ENCODE measurements at places on chromosomes 5 and 9.

DNA sequence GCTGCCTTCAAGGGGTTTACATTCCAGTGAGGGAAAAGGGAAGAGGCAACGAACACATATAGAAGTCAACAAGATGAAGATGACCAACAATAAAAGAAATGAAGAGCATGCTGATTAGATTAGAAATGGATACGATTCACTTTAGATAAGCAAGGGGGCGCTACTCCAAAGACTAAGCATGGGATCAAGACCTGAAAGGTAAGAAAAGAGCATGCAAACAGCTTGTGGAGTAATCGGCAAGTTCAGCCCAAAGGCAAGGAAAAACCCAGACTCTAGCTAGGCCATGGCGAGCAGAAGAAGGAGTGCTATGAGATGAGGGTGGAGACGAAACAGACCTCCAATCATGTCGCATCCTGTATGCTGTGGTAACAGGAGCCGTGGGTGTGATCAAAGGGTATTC is 124.4 kb downstream of the FANCC start:
- DNase-seq: no peak

GRCh38 chr5:112289465-112289864 is 129.6 kb downstream of the EPB41L4A start:
- no peak for DNase-seq

DNA sequence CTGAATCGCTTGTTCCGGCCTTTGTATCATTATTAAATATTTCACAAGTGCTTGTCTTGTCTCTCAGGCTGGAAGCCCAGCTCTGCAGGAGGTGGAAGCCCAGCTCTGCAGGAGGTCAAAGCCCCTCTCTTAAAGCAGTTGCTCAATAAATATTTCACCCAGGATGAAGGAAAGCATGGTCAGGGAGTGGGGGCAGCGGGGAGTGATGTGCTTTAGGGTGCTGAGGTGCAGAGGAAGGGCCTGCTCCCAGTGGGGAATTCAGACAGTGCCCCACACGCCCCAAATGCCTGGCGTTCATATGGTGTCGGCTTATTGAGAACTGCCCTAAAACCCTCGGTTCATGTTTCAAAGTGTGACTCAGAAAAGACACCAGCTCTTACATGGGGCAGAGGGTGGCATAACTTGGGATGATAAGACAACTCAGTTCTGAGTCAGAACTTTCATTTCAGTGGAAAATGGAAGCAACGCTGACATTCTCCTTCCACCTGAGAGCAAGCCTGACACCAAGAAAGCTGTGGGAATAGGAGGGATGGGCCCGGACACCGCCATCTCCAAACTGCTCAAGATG is 114.3 kb upstream of the DAP start:
- DNase-seq: peak; percentile 29

DNA sequence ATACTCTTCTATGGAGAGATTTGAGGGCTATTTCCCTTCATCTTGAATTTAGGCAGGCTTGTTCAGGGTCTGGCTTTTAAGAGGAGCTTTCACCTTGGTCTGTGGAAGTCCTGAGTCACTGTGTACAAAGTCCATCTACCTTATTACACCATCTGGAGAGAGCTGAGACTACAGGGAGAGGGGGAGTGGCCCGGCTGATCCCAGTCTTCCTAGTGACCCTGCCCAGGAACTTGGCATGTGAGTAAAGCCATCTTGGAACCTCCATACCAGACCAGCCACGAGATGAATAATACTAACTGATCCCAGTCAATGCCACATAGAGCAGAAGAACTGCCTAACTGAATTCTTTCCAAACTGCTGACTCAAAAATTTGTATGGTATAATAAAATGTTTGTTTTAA is 8.4 kb upstream of the IL6ST start:
- DNase-seq: peak; percentile 61

DNA sequence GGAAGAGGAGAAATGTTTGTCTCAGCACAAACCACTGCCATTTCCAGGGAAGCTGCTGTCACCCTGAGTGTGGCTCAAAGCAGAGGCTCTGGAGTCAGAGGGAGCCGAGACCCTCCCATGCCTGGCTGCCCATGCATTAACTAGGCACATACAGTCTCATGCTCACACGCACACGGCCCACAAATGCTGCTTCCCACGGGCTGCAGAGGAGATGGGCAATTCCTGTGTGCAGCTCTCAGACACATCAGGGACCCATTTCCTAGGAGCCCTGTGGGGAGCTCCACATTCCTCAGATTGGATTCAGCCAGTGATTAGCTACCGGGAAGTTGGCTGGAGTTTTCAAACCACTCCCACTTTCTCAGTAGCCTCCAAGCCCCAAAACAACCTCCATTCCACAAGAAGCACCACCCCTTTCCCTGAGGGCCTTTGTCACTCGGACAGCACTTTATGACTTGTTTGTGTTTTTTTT is 9.1 kb upstream of the PTGES start:
- DNase-seq: peak; percentile 74

DNA sequence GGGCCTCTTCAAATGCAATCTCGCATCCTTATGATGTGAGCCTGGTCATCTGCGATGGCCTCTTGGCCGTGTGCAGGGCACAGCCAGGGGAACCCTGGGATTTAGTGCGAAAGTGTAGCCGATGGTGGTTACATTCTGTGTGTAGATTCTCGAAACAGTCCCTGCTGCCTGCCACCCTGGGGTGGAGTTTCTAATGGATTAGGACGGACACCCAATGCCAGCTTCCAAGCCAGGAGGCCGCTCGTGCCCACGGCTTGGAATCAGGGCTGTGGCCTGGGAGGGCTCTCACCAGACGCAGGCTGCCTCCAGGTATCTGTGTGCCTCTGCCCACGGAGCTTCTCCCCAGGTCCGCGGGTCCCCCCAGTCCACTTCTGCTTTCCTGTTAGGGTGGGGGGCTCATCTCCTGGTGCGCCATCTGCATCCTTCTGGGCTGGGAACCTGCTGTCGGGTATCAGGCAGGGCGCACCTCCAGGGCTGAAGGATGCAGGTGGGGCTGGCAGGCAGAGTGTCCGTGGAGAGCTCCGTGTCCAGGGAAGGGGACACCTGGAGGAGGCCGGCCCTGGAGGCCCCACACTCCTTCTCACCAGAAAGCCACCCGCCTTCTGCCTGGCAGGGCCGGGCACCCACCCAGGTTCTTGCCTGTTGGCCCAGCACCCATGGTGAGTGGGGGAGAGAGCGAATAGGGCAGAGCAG is 3.4 kb upstream of the SLC12A7 start:
- DNase-seq: no peak

DNA sequence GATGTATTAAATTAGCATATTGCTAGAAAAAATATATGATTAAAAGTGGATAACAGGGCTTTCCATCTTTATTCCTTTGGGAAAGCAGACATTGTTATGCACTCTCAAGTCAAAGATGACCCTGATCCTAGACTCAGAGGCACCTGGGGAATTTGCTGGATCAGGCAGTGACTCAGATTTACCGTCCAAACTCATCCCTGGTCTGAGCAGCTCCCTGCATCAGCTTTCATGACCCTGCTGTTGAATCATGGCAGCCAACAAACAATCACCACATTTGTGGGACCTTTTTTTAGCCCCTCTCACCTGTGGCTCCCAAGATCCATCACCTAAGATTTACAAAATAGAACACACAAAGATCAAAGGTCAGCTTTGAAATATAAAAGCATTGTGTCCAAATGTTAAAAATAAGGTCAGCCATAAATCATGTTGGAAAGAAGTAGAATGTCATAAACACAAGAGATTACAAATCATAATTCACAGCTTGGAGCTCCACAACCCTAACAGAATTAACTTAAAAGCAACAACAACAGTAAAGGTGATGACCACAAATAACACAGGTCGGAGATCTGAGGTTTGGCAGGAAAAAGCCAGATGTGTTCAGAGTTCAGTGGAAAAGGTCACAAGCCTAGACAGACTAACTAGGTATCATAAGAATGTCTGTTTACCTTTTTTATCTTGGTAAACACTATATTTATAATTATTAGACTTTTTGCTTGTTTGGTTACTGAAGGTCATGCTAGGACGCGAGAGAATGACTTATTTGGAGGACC is 55.5 kb downstream of the ZFAND5 start:
- DNase-seq: no peak

- DNase-seq: no peak
Measured at GRCh38 chr5:152094060-152094459, 169.4 kb upstream of the GLRA1 start.

- DNase-seq: peak; percentile 29
Measured at GRCh38 chr5:100562821-100563220, 27.6 kb downstream of the FAM174A start.

GRCh38 chr9:71669284-71669995 is 98.9 kb downstream of the CEMIP2 start:
- DNase-seq: no peak

GRCh38 chr5:57082441-57083067 is 91.3 kb upstream of the GPBP1 start:
- DNase-seq: peak; percentile 4

- no peak for DNase-seq
Measured at GRCh38 chr5:57653636-57654290, 171.2 kb upstream of the ACTBL2 start.

GRCh38 chr9:114776683-114777399 is 29.0 kb downstream of the TNFSF15 start:
- DNase-seq: no peak

DNA sequence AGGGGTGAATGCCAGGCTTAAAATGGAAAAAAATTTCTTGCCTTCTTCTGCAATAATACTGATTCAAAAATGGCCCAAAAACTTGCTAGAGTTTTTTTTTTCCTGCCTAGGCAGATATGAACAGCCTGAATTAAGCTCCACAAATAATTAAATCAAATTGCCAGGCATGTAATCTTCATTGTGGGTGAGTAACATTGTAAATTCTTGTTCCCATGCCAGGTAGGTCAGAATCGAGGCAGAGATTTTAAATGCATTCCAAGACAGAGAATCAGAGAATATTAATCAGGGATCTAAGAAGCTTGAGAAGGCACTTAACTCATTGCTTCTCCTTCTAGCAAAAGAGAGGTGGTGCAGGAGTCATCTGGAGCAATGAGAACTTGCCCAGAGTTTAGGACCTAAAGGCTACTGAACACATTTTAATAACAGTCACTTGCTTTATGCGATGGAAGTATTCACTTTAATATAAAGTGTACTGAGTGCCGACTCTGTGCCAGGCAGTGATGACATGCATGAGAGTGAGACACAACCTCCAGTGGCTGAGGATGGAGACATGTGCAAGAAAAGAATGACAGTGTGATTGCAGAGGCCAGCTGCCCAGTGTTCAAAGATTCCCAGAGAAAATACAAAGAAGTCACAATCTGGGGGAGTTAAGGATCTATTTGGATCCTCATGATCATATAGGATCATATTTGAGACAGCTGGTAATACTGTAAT is 102.3 kb downstream of the APBA1 start:
- peak; percentile 85 for DNase-seq

DNA sequence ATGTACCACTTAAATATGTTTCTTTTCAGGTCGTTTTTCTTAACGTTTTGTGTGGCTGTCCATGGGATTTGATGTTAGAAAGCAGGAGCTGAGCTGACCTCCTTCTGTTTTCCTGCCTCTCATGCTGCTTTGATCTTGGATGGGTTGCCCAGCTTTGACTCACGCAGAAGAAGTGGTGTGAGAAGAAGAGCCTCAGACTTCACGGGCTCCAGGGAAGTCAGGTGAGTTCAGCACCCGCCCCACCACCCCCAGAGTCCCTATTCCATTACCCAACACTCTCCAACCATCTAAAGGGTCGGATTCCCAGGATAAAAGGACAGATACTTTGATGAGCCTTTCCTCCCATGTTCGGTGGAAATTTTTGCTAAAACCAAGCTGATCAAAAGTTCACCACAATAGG is 373.4 kb downstream of the IRX2 start:
- DNase-seq: no peak

DNA sequence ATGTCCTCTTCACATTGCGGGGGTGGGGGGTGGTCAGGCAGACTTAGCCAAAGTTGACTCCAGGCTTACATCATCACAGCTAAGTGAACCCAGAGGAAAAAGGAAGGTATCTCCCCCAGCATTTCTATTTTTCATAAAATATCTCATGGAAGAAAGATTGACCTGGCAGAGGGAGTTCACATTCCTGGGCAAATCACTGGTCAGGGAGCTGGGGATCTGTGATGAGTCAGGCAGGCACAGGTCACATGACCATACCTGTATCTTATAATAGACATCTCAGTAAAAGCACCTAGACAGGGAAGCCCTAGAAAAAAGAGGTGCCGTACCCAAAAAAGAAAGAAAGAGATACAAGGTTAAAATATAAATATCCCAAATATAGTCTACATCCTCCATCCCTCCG is 57.3 kb upstream of the WWC1 start:
- no peak for DNase-seq

GRCh38 chr5:130323804-130324454 is 419.7 kb downstream of the CHSY3 start:
- no peak for DNase-seq

DNA sequence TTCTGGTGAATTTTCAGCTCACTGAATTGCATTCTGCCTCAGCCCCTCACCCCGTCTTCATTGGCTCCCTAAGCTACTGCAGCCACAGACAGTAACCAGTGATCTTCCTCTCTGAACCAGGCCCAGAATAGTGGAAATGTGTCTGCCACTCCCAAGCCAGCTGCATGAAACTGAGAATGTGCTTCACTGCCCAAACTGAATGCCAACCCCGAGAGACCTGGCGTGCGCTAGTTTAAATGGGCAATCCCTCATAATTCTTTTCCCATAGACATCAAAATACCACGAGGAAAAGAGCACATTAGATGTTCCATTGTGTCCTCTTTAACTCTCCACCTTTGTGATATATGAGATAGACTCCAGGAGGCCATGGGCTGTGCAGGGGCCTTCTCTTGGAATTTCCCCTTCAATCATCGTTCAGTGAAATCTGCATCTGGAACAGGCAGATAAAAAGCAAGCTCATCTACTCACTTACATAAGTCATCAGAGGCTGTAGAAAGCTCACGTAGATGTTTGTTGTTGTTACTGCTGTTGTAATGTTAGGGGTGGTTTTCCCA is 320.2 kb downstream of the NFIB start:
- DNase-seq: no peak

- no peak for DNase-seq
Measured at GRCh38 chr9:121303456-121304451, 35.8 kb downstream of the GSN start.

- no peak for DNase-seq
Measured at GRCh38 chr9:93096811-93097382, 880 bp downstream of the CARD19 start.

DNA sequence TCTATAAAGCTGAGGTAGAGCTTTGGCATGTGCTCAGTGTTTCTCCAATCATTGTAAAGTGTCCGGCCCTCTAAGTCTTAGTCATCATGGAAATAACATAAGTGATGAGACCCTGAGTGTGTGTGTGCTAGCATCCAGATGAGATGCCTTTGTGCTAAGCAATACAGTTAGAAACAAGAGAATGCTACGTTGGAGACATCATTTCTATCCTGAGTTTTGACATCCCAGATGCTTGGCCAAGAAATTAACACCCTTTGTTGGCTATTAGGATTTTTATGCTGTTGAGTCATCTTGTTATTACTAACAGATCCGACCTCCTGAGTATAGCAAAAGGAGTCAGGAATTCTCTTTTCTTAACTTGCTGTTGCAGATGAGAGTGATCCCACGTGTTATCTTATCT is 508.0 kb downstream of the GADD45G start:
- DNase-seq: peak; percentile 57

- peak; percentile 93 for DNase-seq
Measured at GRCh38 chr5:169161022-169161680, 139.8 kb downstream of the SLIT3 start.

All from fibroblast of skin of back (primary cell).